ENCODE measurements at places on chromosomes 11 and 22.

DNA sequence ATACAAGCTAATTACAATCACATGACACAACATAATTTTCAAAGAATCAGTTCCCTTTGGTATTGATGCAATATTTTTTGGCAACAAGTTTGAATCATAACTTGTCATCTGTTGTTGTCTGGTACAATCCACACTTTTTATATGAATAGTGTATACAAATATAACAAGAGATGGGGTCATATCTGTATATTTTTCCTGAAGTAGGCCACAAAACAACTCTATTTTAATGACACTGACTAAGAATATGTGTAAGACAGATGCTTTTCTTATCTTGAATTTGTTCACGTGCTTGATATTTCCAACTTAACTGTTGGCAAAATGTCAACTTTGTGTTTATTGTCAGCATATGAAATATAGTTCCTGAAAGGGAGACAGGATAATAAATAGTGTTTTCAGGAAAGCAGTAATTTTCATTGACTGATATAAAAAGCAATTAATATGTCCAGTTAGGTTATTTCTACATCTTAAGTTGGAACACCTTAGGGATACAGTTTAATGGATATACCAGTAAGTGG, 27.9 kb downstream of the NOX4 start:
- no peak for DNase-seq

- no peak for DNase-seq
These were observed 64.4 kb downstream of the SPON1 start for GRCh38 chr11:14026961-14027360.

DNA sequence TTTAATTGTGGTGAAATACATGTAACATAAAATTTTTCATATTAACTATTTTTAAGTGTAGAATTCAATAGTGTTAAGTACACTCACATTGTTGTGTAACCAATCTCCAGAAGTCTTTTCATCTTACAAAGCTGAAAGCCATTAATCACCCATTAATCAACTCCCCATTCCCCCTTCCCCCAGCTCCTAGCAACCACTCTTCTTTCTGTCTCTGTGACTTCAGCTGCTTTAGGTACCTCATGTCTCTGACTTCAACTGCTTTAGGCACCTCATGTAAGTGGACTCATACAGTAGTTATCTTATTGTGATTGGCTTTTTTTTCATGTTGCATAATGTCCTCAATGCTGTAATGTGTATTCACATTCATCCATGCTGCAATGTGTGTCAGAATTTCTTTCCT, 150.8 kb upstream of the NTM start:
- no peak for DNase-seq

- DNase-seq: no peak
These were observed 58.4 kb downstream of the CD82 start for GRCh38 chr11:44623731-44624491.

DNA sequence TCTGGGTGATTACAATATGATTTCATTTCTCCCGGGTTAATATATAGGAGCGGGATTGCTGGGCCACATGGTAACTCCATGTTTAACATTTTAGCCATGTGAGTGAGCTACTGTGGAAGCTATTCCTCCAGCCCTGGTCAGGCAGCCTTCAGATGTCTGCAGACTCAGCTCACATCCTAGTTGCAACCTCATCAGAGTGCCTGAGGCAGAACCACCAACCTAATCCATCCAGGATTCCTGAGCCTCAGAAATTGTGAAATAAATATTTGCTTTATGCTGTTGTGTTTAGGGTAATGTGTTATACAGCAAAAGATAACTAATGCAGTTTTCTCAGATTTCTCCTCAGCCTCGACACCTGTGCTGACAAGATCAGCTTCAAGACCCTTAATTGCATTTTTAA, 676.8 kb downstream of the OPCML start:
- no peak for DNase-seq

DNA sequence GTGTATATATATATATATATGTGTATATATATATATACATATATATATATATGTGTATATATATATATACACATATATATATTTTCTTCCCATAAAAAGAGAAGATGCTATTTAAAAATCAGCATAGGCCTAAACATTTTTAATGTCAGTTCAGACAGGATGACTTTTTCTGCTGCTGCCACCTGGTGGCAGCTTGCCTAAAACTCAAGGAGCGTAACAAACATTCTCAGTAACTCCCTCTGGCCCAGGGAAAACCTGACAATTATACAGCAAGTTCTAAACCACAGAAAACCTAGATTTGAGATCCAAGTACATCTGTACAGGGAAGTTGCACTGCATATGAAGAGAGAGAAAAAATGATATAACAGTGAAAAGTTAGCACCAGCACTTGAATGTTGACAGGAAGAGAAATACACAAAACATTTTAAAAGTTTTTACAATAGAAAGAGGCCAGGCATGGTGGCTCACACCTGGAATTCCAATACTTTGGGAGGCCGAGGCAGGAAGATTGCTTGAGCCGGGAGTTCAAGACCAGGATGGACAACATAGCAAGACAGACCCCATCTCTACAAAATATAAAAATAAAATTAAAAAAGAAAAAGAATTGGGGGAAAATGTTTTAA, 16.6 kb downstream of the OR8A1 start:
- DNase-seq: peak; percentile 4

GRCh38 chr22:24285245-24285644, 14.6 kb downstream of the SPECC1L start:
- no peak for DNase-seq

- DNase-seq: no peak
These were observed 35.5 kb downstream of the MTMR2 start for GRCh38 chr11:95888439-95888838.

- DNase-seq: no peak
These were observed 7.0 kb downstream of the OR4X1 start for GRCh38 chr11:48270621-48271020.

DNA sequence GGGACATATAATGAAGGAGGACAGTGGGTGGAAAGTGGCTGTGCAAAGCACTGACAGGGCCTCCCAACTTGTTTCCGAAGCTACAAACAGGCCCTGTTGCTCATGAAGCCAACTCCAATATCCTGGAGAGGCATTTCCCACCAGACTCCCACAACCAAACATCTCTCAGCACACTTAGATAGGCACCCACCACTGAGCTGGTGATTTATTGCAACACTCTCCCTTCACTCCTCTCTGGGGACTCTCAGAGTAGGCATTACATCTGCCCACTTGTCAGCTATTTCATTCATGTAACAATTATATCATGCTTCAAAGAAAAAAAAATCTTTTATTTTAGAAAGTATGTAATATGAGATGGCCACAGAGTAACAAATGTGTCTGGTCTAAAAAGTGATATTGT, 32.1 kb upstream of the PPP2R1B start:
- DNase-seq: no peak

GRCh38 chr11:2892215-2892966, 6.8 kb upstream of the CDKN1C start:
- DNase-seq: peak; percentile 42

DNA sequence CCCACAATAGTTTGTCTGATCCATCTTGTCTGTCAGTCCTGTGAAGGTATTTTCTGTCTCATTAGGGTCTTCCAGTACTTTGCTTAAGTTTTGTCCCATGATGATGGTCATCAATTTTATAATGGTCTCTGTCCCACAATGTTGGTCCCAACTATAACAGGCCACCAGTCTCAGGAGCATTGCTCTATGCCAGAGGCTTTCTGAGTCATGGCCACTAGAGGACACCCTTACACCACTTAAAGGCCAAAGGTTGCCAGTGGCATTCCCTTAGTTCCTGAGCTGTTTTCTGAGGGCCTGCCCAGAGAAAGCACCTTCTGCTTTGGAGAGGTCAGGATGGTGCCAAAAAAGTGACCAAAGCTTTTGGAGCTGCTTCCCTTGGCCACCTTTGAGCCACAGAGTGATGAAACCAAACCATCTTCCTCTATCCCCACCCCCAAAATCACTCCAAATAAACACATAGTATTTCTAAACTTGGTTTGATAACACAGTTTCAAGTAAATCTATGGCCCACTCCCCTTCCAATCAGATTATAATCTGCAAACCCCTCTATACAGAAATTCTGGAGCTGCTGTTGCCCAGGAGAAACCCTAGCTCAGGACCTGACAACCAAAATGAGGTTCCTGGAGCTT, 19.3 kb downstream of the EIF3F start:
- DNase-seq: no peak

GRCh38 chr11:123544631-123545375, 109.6 kb downstream of the SCN3B start:
- peak; percentile 60 for DNase-seq

GRCh38 chr22:24503137-24503842, 8.2 kb downstream of the UPB1 start:
- peak; percentile 24 for DNase-seq

DNA sequence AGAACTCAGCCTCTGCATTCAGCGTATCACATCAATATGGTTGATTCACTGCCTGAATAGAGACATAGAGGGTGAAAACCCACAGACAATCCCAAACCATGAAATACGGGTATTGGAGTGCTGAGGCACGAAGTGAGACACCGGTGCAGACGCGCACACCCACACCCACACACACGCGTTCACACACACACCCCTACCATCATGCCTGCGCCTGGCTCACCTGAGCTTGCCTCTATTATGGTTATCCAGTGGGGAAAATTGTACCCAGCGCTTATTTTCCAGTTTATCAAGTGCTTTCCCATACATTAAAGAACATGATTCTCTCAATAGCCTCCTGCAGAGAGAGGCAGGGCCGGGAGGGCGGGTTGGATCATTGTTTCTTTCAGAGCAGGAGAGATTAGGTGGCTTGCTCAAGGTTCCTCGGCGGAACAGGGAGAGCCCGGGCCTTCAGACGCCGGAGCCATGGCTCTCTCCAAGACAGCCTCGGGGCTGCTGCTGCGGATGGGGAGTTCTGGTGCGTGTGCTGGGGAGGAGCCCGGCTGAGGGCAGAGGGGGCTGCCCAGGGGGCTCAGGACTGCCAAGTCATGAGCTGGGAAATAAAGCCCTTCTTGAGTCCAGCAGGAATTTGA, 78.9 kb upstream of the THY1 start:
- DNase-seq: no peak

DNA sequence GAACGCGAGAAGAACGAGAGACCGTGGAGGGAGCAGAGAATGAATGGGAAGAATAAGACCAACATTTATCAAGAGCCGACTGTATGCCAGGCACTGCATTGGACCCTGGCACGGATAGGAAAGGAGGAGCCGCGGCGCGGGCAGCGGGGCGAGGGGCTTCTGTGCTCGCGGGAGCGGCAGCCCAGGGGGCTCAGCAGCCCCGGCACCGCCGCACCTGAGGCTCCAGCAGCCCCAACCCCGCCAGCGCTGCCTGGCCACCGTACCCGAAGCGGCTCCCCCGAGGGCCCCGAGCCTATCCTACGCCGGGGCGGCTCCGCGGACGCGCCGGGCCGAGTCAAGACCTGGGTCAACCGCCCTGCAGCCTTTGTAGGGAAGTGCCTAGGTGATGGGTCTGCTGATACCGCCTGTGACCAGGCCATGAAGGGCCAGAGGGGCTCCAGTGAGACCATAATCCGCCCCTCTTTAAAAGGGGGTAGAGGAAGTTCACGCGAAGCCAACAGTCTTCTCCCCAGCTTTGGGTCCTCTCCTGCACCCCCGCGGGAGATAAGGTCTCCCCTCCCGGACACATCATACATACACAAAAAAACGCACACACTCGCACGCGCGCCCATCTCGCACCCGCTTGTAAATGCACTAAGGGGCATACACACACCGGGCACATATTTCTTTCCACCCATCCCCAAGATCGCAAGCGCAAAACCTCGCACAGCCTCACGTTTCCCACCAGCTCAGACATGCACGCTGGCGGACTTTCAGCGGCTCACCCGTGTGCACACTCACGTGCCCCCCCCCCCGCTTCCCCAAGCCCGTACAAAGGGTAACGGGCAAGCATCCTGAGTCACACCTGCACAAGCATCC, 935 bp upstream of the RTN4RL2 start:
- DNase-seq: no peak

DNA sequence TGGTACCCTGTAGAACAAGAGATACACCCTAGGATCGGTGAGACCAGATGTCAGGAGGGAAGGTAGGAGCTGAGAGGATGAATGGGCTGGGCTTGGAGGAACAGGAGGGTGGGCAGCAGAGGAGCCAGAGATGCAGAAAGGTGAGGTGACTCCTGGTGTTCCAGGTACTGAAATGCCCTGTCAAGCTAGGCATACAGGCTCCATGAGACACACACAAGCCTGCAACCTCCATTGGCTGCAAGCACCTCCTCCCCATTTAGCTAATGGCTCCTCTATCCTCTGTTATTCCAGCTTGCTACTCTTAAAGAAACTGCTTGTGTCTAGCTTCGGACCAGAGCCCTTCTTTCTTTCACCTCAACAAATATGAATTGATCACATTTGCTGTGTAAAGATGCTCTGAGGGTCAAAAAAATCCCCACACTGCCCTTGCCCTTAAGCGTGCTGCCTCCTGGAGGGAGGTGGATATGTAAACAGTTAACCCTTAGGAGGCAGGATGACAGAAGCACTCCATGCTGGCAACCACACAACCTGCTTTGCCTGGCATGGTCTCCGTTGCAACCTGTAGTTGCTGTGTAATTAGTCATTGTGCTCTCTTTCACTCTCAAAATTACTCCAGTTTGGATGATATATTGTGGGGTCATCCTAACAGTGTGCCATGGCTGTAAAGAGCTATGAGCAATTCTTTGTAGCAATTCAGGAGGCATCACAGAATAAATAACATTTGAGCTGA, 156.0 kb downstream of the PKNOX2 start:
- DNase-seq: no peak

- DNase-seq: no peak
These were observed 164.0 kb upstream of the UBASH3B start for GRCh38 chr11:122491509-122491908.

GRCh38 chr11:86592659-86593451, 79.6 kb downstream of the ME3 start:
- no peak for DNase-seq

- DNase-seq: no peak
These were observed 26.8 kb downstream of the TNRC6B start for GRCh38 chr22:40204321-40205116.

GRCh38 chr11:131486100-131486499, 115.7 kb downstream of the NTM start:
- DNase-seq: no peak
